ENCODE measurements at places on chromosomes 7 and 10. TPM values are rescaled to one million over a fixed set of nuclear protein-coding genes. Genes with fewer than 3 reads are reported as not detected.
A peak's percentile ranks its signal among the peaks of the same experiment; 100 is the strongest.

DNA sequence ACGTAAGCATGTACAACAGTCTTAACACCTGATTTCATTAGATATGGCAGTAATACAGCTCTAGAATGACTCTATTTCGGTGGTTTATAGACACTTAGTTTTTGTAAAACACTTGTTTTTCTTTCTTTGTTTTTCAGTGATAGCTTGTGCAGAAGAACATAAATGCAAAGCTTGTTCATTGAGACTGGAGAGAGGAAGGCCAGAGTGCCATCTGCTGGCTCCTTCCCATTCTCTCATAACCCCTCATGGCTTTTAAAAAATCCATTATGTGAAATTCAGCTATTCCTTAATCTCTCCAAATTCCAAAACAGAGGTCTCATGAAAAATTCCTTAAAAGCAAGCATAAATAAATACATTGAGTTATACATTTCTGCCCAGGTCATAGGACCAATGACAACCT is 76.3 kb downstream of the CACNB2 start:
- DNase-seq = no peak
- H3K27ac ChIP-seq = no peak overlapping the region
- H3K4me3 ChIP-seq = no peak overlapping the region
- H3K36me3 ChIP-seq = no peaks in the 10 kb centered on the region
- no peaks in the 10 kb centered on the region for H3K27me3 ChIP-seq

Gene CYP3A7
- total RNA-seq = not detected

- H3K36me3 ChIP-seq = no peaks in the 10 kb centered on the region
- H3K27me3 ChIP-seq = no peaks in the 10 kb centered on the region
- DNase-seq = no peak
- H3K27ac ChIP-seq = no peak overlapping the region
- no peak overlapping the region for H3K4me3 ChIP-seq
These were observed 654.5 kb upstream of the COBL start for GRCh38 chr7:51970961-51971665.

Gene AKR1C8
- not detected for total RNA-seq

DNA sequence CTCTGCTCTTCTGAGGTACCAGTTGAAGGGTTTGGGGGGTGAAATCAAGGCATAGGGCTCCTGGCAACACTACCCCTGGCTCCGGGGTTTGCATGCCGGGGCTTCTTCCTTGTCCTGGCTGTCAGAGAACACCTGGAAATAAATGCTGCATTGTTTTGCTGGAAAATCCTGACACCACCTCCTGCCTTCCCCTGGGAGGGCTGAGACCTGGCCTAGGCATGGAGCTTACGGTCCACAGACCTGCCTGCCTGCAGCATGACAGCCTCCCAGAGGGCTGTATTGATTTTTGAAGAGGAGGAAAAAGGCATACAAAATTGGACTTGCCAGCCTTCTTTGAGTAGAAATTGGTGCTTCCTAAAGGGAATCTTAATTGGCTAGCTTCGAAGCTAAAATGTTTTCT is 227.1 kb downstream of the MGMT start:
- no peak overlapping the region for H3K4me3 ChIP-seq
- peaks cover 12% of the 10 kb centered on the region for H3K4me1 ChIP-seq
- H3K36me3 ChIP-seq = peaks cover 2% of the 10 kb centered on the region
- no peak overlapping the region for H3K27ac ChIP-seq
- DNase-seq = no peak
- H3K27me3 ChIP-seq = no peaks in the 10 kb centered on the region

Gene IPMK
- 8.3 TPM for total RNA-seq

GRCh38 chr10:45008524-45009161 is 7.9 kb downstream of the ZNF22 start:
- no peak overlapping the region for H3K27ac ChIP-seq
- no peak for DNase-seq
- H3K27me3 ChIP-seq = no peaks in the 10 kb centered on the region
- H3K4me3 ChIP-seq = no peak overlapping the region
- H3K4me1 ChIP-seq = no peaks in the 10 kb centered on the region

DNA sequence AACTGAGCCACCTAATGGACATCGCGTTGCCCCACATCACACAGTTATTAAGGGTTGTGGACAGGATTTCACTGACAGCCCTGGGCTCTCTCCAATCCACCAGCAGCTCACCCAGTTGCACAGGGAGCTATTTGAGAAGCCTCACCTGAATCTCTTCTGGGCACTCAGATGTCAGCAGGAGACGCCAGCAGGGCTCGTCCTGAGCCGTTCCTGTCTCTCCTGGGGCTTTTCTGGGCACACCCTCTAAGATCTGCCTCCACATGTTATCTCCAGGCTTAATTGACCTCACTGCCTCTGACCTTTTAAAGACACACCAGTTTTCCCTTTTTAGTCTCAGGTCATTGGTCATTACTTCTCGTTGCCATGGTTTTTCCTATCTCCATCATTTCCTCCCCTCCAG is 63.0 kb downstream of the GRID1 start:
- H3K4me3 ChIP-seq = no peak overlapping the region
- no peaks in the 10 kb centered on the region for H3K36me3 ChIP-seq
- no peak overlapping the region for H3K27ac ChIP-seq
- no peaks in the 10 kb centered on the region for H3K4me1 ChIP-seq
- no peak for DNase-seq

- no peak overlapping the region for H3K27ac ChIP-seq
- no peak overlapping the region for H3K4me3 ChIP-seq
- H3K36me3 ChIP-seq = no peaks in the 10 kb centered on the region
- no peak for DNase-seq
- H3K27me3 ChIP-seq = no peaks in the 10 kb centered on the region
These were observed 78.0 kb downstream of the POM121L12 start for GRCh38 chr7:53113424-53113823.

Gene COPS6
- total RNA-seq = 45.4 TPM

GRCh38 chr10:10792681-10793080 is 225.0 kb upstream of the CELF2 start:
- no peak overlapping the region for H3K27ac ChIP-seq
- no peaks in the 10 kb centered on the region for H3K4me1 ChIP-seq
- DNase-seq = no peak
- no peaks in the 10 kb centered on the region for H3K36me3 ChIP-seq
- H3K27me3 ChIP-seq = peaks cover 22% of the 10 kb centered on the region
- H3K4me3 ChIP-seq = no peak overlapping the region

GRCh38 chr10:90999512-91000172 is 78.8 kb upstream of the ANKRD1 start:
- H3K27ac ChIP-seq = no peak overlapping the region
- no peak overlapping the region for H3K4me3 ChIP-seq

GRCh38 chr7:29189743-29190201 is 4.8 kb upstream of the CHN2 start:
- peak; percentile 60 for DNase-seq
- H3K27ac ChIP-seq = no peak overlapping the region
- no peaks in the 10 kb centered on the region for H3K4me1 ChIP-seq
- H3K36me3 ChIP-seq = no peaks in the 10 kb centered on the region
- H3K27me3 ChIP-seq = peaks cover 52% of the 10 kb centered on the region

DNA sequence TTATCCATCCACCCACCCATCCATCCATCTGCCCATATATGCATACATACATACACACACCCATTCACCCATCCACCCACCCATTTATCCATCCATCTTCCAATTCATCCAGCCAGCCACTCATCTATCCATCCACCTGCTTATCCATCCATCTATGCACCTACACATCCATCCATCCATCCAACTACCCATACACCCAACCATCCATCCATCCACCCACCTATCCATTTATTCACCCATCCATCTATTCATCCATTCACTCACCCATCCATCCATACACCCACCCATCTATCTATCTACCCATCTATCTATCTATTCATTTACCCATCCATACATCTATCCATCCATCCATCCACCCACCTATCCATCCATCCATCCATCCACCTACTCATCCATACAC is 17.3 kb downstream of the TMEM72 start:
- no peaks in the 10 kb centered on the region for H3K36me3 ChIP-seq
- no peaks in the 10 kb centered on the region for H3K4me1 ChIP-seq
- no peak overlapping the region for H3K27ac ChIP-seq
- no peaks in the 10 kb centered on the region for H3K27me3 ChIP-seq
- DNase-seq = no peak

DNA sequence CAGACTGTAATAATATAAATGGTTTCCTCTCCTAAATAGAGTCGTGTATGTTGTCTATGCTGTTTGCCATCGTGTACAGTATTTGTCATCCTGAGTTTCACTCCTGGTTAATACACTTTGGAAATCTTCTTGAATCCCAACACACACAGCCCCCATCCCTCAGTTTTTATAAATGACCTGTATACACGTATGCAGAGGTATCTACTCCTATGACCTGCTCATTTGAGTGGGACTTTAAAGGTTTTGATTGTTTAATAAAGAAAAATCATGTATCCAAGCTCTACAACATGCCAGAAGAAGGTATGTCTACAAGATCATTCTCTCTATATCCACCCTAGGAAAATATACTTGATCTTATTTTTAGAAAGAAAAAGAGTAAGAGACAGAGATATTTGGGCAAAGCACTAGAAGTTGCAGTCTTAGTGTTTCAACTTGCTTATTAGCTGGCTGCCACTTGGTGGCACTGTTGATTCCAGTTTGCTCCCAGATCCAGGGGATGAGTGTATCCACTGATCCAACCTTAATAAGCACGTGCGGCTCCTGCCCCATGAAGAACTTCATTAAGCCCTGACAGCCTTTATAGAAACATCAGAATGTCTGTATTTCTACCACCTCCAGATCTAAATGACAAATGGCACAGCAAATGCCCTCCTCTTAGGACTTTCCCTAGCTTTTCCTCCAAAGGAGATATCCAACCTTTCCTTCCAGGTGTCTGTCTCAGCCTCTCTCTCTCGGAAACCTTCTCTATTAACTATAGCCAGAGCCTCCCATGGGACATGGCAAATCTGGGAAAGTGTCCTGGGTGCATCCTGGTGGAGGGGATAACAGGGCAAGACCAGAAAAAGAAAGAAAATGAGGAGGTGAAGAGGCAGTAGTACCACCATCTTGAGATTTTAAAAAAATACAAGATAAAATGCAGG is 181.6 kb upstream of the NEBL start:
- H3K36me3 ChIP-seq = no peaks in the 10 kb centered on the region
- H3K4me3 ChIP-seq = no peak overlapping the region
- peak; percentile 13 for DNase-seq
- no peak overlapping the region for H3K27ac ChIP-seq
- H3K27me3 ChIP-seq = peaks cover 5% of the 10 kb centered on the region
- no peaks in the 10 kb centered on the region for H3K4me1 ChIP-seq

Gene BUD31
- total RNA-seq = 228 TPM

Gene FOXK1
- 38.6 TPM for total RNA-seq

Gene CALHM1
- not detected for total RNA-seq

DNA sequence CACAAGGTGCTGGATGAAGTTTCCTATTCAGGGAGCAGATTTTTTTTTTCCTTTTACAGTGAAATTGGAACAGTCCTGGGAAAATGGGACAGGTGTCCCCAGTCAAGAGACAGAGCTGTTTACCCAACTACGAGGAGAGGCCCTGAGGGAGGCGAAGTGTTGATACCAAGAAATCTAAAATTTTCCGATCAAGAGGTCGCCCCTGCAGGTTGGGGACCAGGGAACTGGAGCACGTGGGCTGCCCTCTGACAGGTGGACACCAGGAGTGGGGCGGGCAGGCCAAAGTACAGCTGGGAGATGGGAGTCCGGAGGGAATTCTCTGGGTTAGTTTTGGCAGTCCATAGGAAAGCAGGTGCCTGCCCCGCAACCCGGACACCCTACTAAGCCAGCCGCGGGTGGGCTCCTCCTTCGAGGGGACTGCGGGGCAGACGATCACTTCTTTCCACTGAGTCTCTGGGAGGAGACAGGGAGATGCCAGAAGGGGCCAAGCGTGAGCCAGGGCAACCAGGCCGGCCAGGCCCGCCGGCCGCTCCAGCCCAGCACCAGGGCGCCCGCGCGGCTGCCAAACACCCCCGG is 965 bp upstream of the CAMK1D start:
- H3K27ac ChIP-seq = peak overlapping the region; percentile 91
- no peak for DNase-seq
- H3K36me3 ChIP-seq = peaks cover 12% of the 10 kb centered on the region
- H3K27me3 ChIP-seq = peaks cover 28% of the 10 kb centered on the region

DNA sequence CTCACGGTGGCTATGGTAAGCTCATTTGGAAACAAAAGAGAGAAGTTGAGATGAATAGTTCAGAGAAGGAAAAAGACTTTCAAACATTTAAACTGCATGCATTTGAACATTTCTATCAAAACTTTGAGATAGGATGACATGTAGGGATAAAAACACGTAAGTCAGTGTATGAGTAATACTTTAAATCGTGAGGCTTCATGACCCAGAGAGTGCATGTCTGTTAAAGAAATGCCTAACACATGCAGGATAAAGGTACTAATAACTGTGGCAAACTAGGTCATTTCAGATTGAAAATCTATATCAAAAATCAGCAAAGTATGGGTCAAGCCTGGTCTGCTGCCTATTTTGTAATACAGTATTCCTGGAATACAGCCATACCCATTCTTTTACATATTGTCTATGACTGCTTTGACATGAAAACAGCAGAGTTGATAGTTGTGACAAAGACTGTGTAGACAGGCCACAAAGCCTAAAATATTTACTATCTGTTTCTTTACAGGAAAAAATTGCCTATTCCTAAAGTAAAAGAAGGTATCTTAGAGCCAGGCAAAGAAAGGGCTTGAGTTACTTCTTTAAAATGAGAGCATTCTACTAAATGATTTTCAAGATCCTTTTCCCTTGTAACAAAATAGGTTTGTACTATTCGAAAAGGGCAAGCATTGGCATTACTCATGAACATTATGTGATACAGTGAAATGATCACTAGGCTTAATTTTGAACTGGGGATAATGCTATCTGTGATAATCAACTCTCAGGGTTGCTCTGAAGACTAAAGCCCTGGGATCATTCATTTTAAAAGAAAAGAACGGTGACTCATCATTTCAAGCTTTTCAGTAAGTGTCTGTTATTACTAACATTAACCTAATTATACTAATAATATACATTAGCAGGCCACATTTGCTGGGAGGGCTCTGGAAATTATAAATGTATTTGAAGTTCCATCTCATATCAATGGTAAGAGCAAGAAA is 185.9 kb downstream of the CRPPA start:
- H3K4me3 ChIP-seq = no peak overlapping the region
- no peak for DNase-seq
- no peaks in the 10 kb centered on the region for H3K4me1 ChIP-seq
- H3K27me3 ChIP-seq = no peaks in the 10 kb centered on the region

Gene FANK1
- total RNA-seq = not detected

DNA sequence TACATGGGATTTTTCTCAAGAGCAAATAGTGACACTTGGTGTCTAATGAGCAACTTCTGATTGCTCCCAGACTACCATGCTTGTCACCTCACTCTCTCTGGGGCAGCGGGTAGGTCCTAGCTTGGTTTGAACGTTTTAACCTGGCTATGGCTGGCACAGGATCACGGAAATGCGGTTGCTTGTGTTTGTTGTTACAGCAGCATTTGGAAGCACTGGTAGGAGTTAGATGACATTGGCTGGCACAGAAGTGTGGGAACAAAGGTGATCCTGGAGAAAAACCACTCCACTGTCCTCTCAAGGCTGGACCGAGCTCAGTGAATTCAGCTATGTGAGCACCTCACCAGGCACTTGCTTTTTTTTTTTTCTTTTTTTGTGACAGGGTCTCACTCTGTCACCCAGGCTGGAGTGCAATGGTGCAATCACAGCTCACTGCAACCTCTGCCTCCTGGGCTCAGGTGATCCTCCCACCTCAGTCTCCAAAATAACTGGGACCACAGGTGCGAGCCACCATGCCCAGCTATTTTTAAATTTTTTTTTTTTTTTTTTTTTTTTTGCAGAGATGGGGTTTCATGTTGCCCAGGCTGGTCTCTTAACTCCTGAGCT is 3.5 kb upstream of the PFKFB3 start:
- H3K36me3 ChIP-seq = peaks cover 3% of the 10 kb centered on the region
- peaks cover 31% of the 10 kb centered on the region for H3K4me1 ChIP-seq
- H3K27ac ChIP-seq = no peak overlapping the region
- no peak overlapping the region for H3K4me3 ChIP-seq
- DNase-seq = no peak
